ENCODE measurements at places on chromosomes 2 and 18. TPM values are rescaled to one million over a fixed set of nuclear protein-coding genes. Genes with fewer than 3 reads are reported as not detected.

Gene PTPRM
- 26.4 TPM for total RNA-seq

Gene GGCX
- 31.5 TPM for total RNA-seq

Gene VSNL1
- total RNA-seq = not detected

Gene SERPINB12
- not detected for total RNA-seq

Gene IGFBP5
- 4.4 TPM for total RNA-seq

Measured in A172 (cell line).